Fibroblast of mammary gland (primary cell): ENCODE measurements at places on chromosomes 1 and 21.
A peak's percentile ranks its signal among the peaks of the same experiment; 100 is the strongest.

- DNase-seq, result peak; percentile 57
Measured at GRCh38 chr1:186325239-186325638, 49.8 kb downstream of the TPR start.

DNA sequence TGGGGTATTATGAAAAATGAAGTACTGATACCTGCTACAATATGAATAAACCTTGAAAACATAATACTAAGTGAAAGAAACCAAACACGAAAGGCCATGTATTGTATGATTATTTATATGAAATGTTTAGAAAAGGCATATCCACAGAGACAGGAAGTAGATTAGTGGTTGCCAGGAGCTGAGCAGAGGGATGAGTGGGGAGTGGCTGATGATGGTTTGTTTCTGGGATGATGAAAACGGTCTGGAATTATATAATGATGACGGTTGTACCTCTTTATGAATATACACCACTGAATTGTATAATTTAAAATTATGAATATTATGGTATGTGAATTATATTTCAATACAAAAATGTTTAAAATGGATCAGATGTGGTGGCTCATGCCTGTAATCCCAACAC, 63.8 kb upstream of the MPC2 start:
- DNase-seq, result no peak

DNA sequence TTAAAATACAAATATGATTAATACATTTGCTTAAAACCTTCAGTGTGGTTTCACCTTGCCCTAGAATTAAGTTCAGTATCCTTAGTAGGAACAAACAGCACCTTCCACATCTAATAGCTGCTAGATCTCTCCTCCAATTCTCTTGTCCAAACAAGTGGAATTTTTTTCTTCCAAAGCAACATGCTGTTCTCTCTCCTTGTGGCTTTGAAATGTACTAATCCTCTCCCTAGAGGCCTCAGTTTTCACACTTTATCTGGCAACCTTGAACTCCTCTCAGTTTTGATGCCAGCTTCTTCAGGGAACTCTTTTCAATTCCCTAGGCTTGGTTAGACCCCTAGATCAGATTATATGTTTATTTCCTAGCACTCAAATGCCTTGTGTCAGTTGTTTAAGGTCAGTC, 87.0 kb downstream of the GLUL start:
- peak; percentile 50 for DNase-seq

DNA sequence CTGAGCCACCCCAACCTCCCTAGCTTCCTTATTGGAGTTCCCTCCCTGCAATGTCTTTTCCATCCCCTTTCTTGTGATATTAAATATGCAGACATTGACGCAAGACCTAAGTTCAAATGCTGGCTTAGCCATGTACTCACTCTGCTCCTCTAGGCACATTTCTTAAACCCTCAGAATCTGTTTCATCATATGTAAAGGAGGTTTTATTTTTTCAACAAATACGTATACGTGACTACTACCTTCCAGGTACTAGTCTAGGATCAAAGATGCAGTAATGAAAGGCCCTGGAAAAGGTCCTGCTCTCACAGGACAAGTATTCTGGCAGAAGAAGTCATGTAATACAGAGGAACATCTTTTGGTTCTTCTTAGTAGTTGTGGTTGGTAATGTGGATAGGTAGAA, 98.6 kb downstream of the SIPA1L2 start:
- DNase-seq, result no peak

DNA sequence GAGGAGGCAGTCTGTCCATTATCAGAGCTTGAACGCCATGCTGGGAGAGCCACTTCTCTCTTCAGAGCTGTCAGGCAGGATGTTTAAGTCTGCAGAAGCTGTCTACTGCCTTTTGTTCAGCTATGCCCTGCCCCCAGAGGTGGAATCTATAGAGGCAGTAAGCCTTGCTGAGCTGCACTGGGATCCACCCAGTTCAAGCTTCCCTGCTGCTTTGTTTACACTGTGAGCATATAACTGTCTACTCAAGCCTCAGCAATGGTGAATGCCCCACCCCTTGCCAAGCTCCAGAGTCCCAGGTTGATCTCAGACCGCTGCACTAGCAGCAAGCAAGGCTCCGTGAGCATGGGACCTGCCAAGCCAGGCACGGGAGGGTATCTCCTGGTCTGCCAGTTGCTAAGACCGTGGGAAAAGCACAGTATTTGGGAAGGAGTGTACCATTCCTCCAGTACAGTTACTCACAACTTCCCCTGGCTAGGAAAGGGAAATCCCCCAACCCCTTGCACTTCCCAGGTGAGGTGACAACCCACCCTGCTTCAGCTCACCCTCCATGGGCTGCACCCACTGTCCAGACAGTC, 32.5 kb downstream of the RGS13 start:
- DNase-seq, result no peak

DNA sequence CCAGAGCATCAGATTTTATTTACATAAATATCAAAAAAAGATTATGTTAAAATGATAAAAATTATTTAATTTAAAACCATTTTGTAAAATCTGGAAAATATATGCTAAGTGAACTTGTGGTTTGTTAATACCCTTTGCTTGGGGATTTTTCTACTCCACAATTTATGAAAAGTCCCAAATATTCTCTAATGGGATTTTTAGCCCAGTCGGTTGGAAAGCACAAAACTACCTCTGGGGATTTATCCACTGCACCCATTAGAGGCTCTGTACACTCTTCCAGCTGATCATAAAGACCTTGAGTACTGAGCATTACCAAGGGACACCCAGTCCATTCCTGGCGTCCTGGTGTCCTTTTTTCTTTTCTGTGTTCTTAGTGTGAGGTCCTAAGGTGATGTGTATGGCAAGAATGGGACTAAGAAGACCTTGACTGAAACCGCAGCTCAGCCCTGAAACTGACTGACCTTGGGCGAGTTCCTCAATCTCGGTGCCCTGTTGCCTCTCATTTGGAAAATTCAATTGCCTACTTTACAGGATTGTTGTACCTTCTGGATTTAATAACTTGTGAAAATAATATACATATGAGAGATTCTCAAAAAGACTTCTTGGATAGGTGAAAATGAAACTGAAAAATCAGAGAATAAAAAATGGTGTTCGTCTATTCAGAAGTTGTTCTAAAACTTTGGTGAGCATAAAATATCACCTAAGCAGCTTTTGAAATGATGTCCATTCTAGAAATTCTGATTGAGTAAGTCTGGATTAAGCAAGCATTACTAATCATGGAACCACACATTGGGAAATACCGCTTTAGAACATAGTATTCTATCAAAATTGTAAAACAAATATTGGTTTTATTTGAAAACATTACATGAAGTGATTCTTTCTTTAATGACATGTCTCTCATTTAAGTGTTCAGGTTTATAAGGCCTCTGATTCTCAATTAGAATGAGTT, 21.5 kb upstream of the SAMSN1 start:
- DNase-seq, result peak; percentile 57

DNA sequence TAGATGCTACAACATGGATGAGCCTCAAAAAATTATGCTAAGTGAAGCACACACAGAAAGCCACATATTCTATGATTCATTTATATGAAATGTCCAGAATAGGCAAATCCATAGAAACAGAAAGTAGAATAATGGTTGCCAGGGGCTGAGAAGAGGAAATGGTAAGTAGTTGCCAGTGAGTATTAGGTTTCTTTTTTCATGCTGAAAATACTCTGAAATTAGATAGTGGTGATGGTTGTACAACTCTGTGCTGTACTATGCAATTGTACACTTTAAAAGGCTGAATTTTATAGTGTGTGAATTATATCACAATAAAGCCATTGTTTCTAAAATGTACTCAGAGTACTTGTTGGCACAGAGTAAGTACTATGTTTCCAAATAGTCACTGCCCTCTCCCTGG, 15.5 kb upstream of the GFI1 start:
- DNase-seq, result peak; percentile 50

DNA sequence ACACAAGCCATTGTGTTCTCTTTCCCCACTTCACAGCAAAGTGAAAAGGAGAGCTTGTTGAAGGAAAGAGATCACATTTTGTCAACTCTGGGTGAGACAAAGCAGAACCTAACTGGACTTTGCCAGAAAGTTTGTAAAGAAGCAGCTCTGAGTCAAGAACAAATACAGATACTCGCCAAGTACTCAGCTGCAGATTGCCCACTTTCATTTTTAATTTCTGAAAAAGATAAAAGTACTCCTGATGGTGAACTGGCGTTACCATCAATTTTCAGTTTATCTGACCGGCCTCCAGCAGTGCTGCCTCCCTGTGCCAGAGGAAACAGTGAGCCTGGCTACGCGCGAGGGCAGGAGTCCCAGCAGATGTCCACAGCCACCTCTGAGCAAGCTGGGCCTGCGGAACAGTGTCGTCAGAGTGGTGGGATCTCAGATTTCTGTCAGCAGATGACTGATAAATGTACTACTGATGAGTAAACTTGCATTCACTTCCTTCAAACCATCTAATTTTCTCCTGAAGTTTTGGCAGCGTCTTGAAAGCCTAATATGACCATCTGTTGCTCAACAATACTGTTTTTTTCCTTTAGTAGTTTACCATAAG, 43.7 kb downstream of the BACH1 start:
- peak; percentile 100 for DNase-seq

- peak; percentile 11 for DNase-seq
Measured at GRCh38 chr1:184497959-184498723, 111.3 kb downstream of the C1orf21 start.

- DNase-seq, result no peak
Measured at GRCh38 chr1:57034713-57035112, 68.9 kb upstream of the C8B start.

DNA sequence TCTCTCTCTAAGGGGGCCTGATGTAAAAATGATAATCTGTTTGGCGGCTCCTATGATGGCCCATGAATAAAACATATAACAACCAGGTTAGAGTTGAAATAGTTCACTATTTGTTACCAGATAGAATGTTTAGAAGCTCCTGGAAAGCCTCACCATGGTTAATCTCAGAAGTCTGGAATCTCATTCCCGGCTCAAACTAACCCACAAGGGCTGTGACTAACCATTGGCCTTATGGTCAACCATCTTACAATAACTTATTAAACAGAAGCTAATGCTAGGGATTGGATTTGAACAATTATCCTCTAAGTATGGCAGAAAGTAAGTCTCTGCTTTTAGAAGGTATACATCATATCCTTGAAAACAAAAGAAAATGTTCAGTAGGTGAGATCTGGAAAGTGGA, 134.1 kb upstream of the ADGRL2 start:
- no peak for DNase-seq

- no peak for DNase-seq
Measured at GRCh38 chr1:204167730-204168129, 1.6 kb upstream of the REN start.

DNA sequence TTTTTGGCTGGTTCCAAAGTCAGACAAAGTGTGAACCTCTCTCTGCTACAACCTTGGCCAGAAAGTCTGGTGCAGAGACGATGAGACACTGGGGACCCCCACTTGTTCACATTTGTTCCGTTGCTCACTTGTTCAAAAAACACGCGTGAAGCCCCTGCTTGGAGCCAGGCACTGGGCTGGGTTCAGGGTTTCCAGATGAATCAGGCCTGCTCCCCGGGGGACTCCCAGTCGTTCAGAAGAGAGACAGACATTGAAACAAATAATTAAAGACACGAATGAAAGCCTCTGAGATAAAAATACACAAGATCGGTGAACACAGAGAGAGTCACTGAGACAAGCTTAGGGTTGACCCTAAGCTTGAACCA, 101.5 kb upstream of the RUNX3 start:
- no peak for DNase-seq

- DNase-seq, result no peak
Measured at GRCh38 chr1:166889776-166890175, 13.7 kb upstream of the TADA1 start.
